GM23248 (cell line): ENCODE measurements at places on chromosomes 3 and 15.

DNA sequence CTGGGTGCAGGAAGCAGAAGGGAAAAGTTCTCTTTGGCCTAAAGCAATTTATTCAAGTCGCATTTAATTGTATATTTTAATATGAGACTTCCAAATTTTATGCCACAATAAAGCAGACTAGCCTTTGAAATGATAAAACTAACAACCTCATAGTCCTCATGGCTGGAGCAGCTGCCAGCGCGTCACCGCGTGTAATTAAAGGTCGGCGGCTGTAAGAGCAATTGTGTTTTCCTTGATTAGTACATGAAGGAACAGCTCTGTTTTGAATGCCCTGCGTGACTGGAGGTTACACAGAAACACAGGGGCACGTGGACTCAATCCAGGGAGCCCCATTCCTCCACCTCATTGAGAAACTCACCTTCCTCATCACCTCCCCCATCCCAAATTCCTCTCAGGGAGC, 10.1 kb upstream of the LRRC15 start:
- no peak for DNase-seq

DNA sequence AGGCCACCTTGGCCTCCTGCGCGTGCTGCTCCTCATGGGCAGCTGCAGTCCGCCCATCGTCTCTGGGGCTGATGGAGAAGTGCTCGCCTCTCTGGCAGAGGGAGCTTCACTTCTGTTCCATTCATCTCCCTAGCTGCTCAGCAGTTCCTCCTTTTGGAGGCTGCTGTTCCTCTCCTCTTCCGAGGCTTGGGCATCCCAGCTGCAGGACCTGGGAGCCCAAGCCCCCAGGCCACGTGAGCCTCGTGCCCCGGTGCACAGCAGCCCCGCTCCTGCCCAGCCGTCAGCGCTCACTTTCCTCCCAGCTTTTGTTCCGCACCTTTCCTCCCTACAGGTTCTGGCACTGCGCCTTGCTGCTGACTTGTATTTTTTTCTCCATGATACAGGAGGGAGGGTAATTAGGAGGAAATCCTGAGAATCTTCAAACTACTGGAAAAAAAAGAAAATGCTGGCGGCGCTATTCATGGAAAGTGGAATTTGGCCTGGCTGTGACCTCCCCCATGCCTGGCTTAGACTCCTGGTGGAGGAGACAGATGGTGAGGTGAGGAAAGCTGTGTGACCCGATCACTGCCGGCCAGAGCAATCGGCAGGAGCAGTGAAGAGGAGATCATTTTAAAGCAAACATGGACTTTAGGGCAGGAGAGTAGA, 210.1 kb downstream of the CHST2 start:
- no peak for DNase-seq

DNA sequence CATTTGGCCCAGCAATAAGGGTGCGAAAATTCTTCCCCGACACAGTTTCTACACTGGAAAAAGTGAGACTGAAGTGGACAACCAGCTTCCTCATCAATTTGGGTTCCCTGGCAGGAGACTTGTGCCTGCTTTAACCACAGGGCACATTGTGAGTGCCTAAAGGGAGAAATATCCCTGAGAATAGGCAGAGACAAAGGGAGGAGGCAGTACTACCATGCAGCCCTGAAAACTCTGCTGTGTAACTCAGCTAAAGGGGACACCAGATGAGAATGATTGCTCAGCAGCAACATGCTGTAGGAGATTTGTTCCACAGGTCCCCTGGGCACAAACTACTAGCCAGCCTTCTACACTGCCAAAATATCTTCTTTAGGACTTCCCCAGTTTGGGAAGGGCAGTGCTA, 15.6 kb upstream of the KPNA4 start:
- DNase-seq: no peak

DNA sequence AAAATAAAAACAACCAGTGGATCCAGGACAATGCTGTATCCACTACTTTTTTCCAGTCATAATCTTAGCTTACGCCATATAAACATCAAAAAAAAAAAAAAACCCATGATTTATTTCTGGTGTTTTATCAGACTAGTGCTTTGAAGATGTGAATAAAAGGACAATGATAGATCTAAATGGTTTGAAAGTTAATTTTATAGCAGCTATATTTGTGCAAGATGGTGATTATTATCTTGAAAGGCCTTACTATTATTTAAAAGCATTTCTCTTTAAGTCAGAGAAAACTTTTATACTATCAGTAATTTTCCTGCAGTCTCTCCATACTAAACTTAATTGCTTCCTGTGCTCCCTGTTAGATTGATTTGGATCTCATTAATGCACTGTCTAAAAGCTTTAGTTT, 670.3 kb downstream of the TBL1XR1 start:
- DNase-seq: no peak

- no peak for DNase-seq
Observed at GRCh38 chr3:13063225-13063624, 10.0 kb downstream of the IQSEC1 start.

GRCh38 chr3:11467875-11468274, 175.8 kb downstream of the VGLL4 start:
- no peak for DNase-seq

GRCh38 chr3:117080872-117081271, 371.3 kb downstream of the TUSC7 start:
- no peak for DNase-seq

GRCh38 chr15:89368566-89369223, 34.1 kb upstream of the POLG start:
- DNase-seq: no peak

GRCh38 chr3:53331871-53332270, 15.5 kb downstream of the DCP1A start:
- no peak for DNase-seq

GRCh38 chr3:131341761-131342160, 39.8 kb upstream of the NUDT16 start:
- no peak for DNase-seq

- peak; percentile 34 for DNase-seq
Observed at GRCh38 chr3:42638339-42638842, 15.1 kb upstream of the ZBTB47 start.

- DNase-seq: peak; percentile 59
Observed at GRCh38 chr15:68204776-68205557, at the start of gene CALML4. Gene CALML4 (minus strand): TSS chr15:68205332. CDS start chr15:68205247, 85 bp downstream.

DNA sequence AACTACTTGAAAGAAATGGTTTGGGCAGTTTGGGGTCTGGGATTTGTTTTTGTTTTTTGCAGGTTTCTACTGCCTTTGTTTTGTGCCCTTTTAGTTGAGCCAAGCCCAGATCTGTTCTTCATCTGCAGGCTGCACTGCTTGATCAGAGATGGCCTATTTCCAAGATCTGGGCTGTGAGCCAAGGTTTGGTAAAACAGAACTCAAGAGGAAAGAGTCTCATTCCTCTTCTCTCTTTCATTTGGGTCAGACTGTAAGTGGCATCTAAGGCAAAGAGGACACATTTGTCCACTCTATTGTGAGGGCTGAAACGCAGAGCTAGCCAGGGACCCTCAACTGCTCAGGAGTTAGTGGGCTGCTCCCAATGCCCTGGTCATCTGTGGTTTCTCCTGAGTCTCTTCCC, 104.4 kb upstream of the UBE3A start:
- DNase-seq: peak; percentile 77

DNA sequence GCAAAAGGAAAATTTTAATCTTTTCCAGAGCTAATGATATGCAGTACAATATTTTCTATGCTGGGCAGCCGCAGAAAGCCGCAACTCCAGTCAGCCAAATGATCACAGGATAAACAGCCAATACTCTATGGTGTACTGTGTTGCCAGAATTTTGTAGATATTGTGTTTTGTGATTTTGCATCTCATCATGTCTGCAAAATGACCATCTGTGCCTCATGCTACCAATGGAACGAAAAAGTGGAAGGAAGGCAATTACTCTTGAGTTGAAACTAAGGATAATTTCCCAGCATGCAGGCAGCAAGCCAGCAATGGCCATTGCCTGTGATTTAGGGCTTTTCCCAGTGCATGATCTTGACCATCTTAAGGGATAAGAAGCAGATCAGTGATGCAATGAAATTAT, 891.9 kb downstream of the PLOD2 start:
- DNase-seq: no peak

DNA sequence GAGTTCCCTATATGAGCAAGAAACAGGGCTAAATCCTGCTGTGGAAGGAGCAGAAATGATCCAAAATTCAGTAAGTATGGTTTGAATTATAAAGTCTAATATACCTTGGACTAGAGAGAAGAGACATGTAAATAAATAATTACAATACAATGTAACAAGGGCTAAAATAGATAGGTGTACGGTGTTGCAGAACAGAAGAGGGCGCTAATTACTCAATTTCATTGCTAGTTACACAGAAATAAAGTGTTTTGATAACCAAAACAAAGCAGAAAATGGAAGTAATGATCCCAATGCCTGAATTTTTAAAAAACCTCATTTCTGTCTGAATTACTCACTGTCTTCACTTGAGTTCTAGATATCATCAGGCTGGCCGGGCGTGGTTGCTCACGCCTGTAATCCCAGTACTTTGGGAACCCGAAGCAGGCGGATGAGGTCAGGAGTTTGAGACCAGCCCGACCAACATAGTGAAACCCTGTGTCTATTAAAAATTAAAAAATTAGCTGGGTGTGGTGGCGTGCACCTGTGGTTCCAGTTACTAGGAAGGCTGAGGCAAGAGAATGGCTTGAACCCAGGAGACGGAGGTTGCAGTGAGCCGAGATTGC, 8.3 kb upstream of the PLCH1 start:
- DNase-seq: peak; percentile 54

GRCh38 chr3:107235928-107236315, 141.3 kb upstream of the CCDC54 start:
- peak; percentile 88 for DNase-seq

- peak; percentile 93 for DNase-seq
Observed at GRCh38 chr3:45105855-45106671, 40.1 kb downstream of the CDCP1 start.

DNA sequence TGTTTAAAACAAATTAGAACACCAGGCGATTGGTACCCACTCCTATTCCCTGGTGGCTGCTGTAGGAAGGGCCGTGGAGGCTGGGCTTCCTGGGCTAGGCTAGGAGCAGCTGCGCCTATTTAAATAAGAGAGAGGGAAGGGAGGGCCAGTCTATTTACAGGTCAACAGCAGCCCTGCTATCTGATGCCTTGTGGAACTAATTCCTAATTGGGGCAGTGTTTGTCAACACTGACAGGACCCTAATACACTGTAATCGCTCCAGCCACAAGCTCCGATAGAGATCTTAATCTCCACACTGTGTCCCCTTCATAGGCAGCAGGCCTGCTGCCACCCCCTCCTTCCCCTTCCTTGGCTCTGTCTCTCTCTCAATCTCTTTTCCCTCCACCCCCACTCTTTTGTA, 116.9 kb upstream of the SOX14 start:
- no peak for DNase-seq

DNA sequence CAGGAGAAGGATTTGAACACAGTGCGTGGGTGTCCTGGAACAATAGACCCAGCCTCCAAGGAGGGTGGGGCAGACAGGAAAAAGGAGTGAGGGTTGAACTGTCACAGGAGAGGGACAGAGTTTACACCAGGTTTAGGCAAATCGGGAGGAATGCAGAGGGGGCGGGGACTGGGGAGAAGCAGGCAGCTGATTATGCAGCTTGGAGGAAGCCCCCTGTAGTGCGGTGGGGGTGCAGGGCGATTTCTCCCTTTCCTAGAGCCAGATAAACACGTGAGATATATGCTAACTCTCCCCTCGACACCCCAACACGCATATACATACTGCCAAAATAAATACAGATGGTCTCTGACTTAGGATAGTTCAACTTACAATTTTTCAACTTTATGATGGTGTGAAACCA, 108.6 kb upstream of the PRR20G start:
- DNase-seq: no peak

GRCh38 chr3:103167850-103168249, 733.0 kb downstream of the ZPLD1 start:
- DNase-seq: no peak

DNA sequence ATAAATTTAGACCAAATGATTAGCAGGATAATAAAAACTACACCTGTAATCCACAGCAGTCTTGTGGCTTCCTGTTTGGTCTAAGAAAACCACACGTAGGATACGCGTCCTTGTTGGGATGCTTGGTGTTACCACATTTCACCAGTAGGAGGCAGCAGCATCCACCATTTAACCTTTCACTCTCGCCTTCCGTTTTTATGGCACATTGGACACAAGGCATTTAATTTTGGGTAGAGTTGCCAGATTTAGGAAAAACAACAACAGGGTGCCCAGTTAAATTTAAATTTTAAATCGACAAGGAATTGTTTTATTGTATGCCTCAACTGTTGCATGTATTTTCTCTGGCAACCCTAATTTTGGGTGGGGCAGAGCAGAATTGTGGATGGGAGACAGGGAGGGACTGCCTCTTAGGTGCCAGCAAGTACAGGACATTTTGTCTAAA, 6.3 kb downstream of the LRRC31 start:
- DNase-seq: peak; percentile 73

- no peak for DNase-seq
Observed at GRCh38 chr3:192216067-192216466, 511.3 kb downstream of the FGF12 start.

DNA sequence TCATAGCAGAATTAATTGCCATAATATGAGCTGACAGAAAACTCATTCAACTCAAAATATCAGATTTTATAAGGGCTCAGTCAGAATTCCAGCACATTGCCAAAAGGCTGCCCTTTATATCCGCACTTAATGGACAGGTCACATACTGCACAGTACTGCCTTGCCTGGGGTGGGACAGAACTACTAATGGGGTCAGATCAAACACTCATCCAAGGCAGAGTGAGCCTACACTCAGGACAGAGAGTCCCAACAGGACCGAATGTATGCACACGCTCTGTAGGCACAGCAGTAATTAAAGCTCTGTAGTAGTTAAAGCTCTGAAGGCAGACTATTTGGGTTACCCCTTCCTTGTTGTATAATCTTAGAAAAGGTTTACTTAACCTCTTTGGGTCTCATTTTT, 27.2 kb downstream of the HSPBAP1 start:
- DNase-seq: no peak

GRCh38 chr3:15271785-15272381, 60.5 kb downstream of the SH3BP5 start:
- DNase-seq: no peak

DNA sequence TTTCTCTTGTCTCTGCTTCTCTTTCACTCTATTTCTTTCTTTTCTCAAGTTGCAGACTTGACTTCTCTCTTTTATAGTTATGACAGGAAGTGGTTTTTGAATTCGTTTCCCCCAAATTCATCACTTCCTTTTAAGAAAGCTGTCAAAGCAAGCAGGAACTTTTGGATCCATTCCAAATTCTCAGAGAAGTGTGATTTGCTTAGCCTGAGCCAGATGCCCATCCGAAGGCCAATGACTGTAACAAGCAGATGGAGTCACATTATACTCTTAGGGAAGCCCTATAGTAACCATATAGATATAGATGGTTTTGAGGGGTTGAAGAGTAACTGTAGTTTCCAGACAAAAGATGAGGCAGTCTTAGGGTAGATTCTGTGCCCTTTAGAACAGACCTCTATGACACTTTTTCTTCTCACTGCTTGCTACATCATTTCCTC, 592.0 kb upstream of the KCNMB2 start:
- no peak for DNase-seq

- DNase-seq: peak; percentile 64
Observed at GRCh38 chr3:5188419-5189221, 1.1 kb downstream of the EDEM1 start.

GRCh38 chr3:149547413-149547812, 72.9 kb downstream of the TM4SF4 start:
- DNase-seq: peak; percentile 75
